ENCODE measurements at places on chromosomes 2 and 18.
A peak's percentile ranks its signal among the peaks of the same experiment; 100 is the strongest.

- no peak for DNase-seq
Observed at GRCh38 chr2:45180033-45180746, 170.9 kb upstream of the SIX2 start.

GRCh38 chr18:60861575-60861974, 471.7 kb upstream of the CDH20 start:
- DNase-seq: no peak

DNA sequence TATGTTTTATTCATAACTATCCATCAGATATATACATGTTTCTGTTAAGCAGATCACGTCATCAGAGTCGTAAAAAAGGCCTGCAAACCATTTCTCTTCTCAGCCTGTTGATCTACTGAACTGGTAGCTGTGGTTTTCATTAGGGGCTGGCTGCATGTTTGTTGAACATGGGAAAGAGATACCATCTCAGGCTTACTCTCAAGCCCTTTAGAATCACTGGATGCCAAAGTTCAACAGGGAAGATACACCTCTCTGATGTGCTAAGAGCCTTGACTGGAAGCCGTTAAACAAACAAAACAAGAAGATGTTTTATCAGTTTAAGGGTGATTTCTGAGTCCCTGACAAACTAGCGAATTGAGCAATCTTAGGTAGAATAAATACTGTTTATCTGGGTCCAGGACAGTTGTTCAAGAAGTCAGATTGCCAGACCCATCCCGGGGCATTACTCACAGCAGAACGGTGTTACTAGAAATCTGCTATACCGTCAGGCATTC, 94.5 kb upstream of the LMAN1 start:
- DNase-seq: no peak

- DNase-seq: peak; percentile 94
Observed at GRCh38 chr2:102240640-102241370, 54.0 kb downstream of the IL1RL2 start.

DNA sequence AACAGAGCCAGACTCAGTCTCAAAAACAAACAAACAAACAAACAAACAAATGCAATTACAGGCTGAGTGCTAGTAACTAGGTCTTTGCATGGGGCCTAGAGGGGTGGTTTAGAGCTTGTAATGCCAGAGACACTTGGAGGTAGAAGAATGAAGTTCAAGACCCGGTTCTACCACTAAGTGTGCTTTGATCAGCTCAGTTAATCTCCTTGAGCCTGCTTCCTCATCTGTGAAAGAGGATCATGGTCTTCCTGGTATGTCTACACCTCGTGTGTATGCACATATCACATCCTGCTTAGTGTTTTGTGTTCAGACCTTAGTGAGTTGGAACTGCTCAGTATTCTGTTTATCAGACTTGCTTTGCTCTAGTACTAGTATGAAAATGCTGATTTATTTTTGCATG, 4.8 kb upstream of the ATP6V1C2 start:
- no peak for DNase-seq

GRCh38 chr2:47193607-47194006, 38.5 kb upstream of the STPG4 start:
- DNase-seq: no peak

GRCh38 chr2:20622296-20622686, 28.6 kb downstream of the HS1BP3 start:
- no peak for DNase-seq

GRCh38 chr2:154140249-154141025, 268.7 kb downstream of the GALNT13 start:
- no peak for DNase-seq

DNA sequence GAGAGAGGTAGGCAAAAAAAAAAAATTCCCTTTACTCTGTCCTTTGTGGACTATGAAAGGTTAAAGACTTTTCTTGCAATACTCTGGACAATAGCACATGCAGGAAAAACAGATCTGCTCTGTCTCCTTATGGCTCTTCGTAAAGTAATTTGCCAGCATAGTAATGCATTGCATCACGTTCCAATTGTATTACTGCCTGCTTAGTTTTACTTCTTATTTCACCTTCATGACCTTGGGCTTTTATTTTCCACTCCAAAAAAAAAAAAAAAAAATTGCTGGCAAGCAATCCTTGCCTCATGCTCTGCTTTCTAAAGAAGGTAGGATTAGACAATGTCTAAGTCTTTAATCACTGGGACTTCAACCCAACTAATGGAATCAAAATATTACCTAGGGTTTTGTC, 1802.7 kb downstream of the SUCLG1 start:
- DNase-seq: no peak

GRCh38 chr2:6940820-6941219, 23.6 kb downstream of the RNF144A start:
- no peak for DNase-seq

DNA sequence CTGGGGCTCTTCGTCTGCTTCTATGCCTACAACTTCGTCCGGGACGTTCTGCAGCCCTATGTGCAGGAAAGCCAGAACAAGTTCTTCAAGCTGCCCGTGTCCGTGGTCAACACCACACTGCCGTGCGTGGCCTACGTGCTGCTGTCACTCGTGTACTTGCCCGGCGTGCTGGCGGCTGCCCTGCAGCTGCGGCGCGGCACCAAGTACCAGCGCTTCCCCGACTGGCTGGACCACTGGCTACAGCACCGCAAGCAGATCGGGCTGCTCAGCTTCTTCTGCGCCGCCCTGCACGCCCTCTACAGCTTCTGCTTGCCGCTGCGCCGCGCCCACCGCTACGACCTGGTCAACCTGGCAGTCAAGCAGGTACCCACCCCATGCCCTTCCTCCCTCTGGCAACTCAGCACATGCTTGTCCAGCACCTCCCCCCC, 24.2 kb downstream of the STEAP3 start:
- DNase-seq: no peak

DNA sequence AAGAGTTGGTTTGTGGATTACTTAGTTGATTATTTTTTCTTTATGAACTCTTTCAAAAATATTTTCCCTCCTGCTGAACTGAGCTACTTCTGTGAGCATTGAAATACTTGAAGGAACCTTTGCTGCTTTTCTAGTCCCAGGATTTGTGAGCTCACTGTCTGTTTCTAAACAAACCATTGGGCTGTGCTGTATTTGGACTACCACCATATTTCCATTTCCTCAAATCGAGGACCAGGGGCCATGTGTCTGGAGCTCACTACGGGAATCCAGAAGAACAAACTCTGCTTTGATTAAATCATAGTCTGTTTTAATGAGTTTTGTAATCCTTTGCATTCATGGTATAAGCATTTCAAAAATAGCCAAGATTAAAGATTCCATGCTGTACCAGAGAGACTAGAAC, 1.3 kb downstream of the MRPL33 start:
- no peak for DNase-seq

DNA sequence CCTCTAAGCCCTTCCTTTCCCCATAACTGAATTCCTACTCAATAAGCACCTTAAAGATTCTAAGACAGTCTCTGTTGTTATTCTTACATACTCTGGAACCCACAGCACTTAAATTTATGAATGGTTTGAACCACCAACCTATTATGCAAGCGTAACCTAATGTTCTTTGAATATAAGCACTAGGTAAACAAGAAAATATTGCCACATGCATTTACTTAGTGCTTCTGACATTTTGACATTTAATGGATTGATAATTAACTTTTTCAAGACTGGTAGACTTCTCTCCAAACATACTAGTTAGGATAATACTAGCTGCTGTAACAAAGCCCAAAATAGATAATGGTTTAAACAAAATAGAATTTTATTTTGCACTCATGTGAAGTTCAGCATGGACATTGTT, 164.8 kb downstream of the ARHGAP15 start:
- DNase-seq: no peak

DNA sequence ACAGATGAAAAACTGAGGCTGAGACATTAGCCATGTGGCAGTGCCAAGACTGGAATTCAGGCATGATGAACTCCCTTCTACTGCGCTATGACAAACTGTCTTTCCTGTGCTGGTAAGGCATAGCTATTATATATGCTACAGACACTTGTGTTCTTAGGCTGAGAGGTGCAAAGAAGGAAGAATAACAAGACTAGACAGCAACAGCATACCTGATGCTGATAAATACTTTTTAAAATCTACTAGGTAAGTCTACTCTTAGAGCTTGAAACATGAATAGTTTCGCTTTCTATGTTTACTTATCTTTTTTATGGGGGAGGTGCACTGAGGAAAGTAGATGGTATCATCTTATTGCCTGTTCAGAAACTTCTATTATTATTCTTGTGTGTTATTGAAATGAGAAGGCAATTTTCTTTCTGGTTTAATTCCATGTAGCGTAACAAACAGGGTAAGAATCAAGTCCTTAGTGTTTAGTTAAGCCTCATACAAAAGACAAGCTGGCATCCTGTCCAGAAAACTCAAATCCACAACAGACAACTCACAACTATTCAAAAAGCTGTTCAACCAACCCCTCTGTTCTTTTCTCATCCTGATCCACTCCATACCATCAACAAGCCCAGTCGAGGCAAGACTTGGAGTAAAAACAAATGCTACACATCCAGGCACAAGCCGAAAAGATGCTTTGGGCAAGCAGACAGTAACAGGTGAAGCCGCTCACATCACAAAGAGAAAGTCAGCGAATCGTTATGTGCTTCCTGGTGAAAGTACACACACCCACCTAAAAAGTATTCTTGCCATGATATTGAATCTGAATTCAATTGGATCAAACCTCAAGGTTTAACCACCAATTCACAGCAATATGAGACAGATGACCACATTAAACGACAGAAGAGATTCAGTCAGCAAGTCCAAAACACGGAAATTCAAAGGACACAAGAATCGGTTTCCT, 1.5 kb downstream of the TTC32 start:
- no peak for DNase-seq

GRCh38 chr2:58207189-58207588, 33.9 kb downstream of the FANCL start:
- no peak for DNase-seq

DNA sequence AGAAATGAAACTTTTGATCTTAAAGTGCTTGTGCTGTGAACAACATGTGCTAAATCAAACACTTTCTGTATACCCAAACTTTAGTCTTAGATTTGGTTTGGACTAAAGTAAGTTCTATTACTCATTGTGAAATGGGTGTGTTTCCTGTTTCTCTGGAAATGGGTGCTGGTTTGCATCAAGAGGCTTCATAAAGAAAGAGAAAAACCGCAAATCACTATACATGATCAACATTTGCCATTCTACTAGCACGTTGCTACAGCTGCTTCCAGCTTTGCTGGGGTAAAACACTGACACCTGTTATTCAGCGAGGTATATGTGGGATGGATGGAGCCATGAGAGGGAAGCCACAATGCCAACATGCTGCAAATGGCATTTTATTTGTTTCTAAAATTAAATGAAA, 547.0 kb upstream of the ACVR2A start:
- no peak for DNase-seq

- no peak for DNase-seq
Observed at GRCh38 chr2:108189316-108189715, 50.5 kb upstream of the SULT1C3 start.

GRCh38 chr18:64929036-64929435, 780.1 kb upstream of the LINC00305 start:
- DNase-seq: no peak

DNA sequence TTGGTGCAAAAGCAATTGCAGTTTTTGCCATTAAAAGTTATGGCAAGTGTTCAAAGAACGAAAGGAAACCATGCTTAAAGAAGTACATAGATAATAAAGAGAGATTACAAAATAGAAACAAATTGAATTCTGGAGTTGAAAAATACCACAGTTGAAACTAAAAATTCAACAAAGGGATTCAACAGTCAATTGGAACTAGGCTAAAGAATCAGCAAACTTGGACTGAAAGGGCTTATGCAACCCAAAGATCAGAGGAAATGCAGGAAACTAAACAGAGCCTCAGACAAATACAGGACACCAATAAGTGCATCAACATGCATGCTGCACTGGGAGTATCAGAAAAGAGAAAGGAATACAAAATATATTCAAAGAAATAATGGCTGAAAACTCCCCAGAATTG, 40.3 kb downstream of the UXS1 start:
- DNase-seq: no peak

DNA sequence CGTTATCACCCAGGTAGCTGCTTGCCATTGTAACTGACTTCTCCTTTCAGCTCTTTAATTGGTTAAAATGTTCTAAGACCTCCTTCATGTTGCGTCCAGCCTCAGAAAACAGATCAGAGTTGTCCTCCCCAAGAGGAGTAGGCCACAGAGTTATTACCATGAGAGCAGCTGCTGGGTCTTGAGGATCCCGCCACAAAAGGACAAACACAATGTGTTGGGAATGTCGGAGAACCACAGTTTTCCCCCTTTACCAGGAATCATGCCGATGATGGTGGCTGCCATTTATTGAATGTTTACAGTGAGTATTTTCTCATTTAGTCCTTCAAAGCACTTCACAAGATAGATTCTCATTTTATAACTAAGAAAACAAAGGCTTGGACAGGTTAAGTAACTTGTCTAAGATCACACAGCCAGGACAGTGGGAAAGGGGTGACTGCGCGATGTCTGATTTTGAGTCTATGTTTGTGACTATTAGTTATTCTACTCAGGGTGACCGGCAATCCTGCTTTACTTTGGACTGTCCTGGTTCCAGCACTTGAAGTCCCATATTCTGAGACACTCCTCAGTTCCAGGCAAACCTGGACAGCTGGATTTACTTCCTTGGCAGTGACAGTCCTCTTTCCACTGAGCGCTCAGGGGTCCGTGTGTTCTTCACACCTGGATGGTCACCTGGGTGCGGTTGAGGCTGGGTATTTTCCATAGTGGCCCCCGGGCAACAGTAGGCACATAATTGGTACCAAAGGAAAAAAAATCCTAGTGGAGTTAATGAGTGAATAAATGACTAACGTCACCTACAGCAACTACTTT, 93.6 kb downstream of the LIPG start:
- no peak for DNase-seq

GRCh38 chr2:233413559-233414272, 59.4 kb downstream of the DGKD start:
- DNase-seq: peak; percentile 77

DNA sequence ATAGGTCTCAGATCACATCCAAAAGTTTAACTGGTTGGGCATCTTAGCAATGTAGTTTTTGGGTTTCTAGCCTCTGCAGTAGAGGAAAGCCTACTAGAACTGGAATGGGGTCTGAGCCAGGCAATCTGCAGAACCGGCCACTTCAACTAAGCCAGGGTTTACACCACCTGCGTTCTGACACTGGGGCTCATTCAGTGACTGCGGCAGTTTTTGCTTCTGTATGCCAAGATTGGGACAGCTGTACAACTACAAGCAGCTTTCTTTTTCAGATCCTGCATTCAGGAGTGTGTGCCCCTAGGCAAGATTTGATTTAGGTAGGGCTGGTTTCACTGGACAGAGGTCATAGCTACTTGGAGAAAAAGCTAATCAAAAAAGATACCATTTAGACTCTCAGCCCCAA, 43.7 kb upstream of the IGFBP5 start:
- DNase-seq: no peak

GRCh38 chr2:3601561-3602271, 6.8 kb downstream of the COLEC11 start:
- no peak for DNase-seq

GRCh38 chr18:57437766-57438671, 2.8 kb downstream of the ONECUT2 start:
- peak; percentile 83 for DNase-seq

DNA sequence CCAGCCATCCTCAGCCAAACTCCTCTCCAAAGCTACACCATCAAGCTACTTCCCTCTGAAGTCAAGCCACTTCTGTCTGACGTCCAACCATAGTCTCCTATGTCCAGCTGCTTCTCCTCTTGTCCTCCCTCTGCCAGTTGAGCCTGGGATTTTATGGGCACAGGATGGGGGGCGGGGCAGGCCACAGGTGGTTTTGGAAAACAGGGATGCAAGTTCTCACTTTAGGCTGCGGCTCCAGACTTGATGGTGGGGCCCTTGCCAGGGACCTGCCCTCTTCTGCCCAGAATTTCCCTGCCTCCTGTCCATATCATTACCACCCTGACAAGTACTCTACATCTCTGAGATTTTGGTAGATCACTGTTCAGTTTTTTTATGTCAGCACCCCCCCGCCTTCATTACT, 41.6 kb downstream of the TEX51 start:
- no peak for DNase-seq

Data from stimulated activated CD8-positive, alpha-beta memory T cell treated with anti-CD3 and anti-CD28 coated beads, Interleukin-4, amount 100 ng/mL, for 48 hours (primary cell).